HT1080 (cell line): ENCODE measurements at places on chromosomes 13 and 19.

DNA sequence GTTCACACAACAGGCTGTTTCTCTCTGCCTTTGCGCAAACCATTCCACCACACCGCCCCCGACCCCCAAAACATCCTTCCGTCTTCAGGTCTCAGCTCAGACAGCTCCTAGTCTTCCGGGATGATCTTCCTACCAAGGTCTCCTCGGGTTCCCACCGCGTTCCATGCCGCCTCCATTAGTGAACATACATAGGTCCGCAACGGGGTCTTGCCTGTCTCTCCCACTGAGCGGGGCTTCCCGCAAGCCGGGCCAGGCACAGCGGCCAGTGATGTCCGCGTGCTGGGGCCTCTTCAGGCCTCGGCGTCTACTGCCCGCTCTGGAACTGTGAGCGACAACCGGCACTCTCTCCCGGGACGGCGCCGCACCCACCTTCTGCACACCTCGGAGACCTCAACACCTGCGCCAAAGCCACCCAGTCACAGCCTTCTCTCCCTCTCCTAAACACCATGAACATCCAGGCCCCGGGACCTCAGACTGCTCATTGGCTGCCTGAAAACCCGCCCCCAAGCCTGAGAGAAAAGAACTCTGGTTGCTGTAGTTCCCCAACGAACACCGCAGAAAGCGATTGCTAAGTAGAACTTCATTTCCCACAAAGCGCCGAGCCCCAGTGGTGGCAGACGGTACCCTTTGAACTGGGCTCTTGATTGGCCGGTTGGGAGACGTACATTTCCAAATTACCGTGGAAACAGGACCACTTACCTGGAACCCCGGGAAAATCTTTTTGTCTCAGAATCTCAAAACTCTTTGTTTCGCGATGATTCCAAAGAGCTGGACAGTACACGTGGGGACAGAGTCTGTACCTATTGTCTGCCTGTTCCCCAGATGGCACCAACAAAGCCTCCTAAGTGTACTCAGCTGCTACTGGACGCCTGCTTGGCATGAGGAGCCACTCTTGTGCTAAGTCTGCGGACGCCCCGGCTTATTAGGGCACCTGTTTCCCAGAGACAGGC is 9.5 kb downstream of the DYRK1B start:
- DNase-seq: no peak

- no peak for DNase-seq
Observed at GRCh38 chr13:53238261-53238660, 209.6 kb downstream of the OLFM4 start.

- no peak for DNase-seq
Observed at GRCh38 chr13:95678967-95679366, 2.0 kb downstream of the DNAJC3 start.

DNA sequence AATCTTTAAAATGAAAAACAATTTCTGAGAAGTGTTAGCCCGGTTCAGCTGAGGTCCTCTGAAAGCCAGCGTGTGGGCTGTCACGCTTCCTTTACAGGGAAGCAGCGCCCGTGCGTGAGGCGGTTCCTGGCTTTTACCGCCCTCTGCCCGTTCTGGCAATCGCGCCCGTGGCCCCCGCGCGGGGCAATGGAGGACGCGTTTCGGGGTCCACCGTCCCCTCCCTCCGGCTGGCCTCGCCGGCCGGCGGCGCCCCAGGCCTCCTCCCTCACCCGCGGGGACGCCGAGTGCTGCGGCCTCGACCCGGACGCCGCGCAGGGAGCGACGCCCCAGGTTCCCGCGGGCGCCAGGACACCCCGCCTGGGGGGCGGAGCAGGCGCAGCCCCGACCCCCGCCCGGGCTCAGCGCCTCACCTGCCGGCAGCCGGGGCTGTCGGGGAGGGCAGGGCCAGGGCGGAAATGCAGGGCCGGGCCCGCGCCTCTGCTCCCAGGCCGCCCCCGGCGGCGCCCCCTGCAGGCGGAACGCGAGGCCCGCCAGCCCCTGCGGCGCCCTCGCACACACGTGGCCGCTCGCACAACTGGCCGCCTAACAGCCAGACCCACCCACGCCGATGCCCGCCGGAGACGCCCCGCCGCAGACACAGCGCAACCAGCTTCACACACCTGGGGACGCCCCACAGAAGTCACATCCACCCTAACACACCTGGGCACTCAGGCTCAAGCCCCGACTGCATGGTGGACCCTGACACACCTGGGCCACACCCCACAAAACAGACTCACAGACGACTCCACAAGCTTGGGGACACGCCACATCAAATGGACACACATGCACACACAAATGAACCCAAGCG is at the start of gene GGACT:
GGACT (minus strand) TSS at position 459 of the 847 bp plus-strand sequence. CDS start 56,198 bp downstream, outside the sequence.
- DNase-seq: peak; percentile 27

GRCh38 chr19:37990362-37990761 is 83.4 kb downstream of the SIPA1L3 start:
- DNase-seq: no peak

DNA sequence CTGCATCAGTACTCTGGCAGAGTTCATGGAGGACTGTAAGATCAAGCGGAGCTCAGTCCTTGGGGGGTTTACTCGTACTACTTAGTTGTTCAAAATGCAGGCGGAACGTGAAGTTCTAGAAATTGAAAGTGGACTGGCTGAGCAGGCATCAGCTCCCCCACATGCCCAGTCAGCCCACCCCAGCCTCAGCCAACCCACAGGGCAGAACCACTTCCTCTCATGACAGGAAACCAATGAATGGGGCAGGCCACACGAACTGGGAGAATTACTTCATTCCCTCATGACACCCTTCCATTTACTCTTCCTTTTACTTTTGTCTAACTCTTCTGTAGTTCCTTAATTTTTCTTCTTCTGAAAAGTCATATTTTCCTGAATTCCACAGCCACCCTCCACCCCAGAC is 71.9 kb downstream of the FLT1 start:
- peak; percentile 45 for DNase-seq

DNA sequence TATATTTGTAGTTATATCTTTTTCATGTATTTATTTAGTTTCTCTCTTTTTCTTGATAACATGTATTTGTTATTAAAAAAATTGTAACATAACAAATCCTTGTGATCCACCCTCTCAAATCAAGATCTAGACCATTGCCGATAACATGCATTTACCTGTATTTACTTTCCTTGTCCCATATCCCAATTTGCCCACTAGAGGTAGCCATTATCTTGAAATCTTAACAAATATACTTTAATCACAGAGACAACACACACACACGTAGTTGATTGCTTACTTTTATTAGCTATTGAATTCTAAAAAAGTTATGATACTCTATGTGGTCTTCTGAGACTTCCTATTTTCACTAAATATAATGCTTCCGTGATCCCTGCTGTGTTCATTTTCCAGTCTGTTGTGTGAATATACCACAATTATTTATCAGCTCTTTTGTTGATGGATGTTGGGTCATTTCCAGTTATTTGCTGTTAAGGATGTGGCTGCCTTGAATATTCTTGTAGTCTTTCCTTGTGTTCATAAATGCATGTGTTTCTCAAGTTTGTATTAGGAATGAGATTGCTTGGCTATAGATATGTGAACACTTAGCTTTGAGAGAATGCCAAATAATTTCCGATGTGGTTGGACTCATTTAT is 31.3 kb upstream of the ZMYM2 start:
- DNase-seq: peak; percentile 42

- no peak for DNase-seq
Observed at GRCh38 chr13:77359171-77359570, 32.3 kb upstream of the MYCBP2 start.

DNA sequence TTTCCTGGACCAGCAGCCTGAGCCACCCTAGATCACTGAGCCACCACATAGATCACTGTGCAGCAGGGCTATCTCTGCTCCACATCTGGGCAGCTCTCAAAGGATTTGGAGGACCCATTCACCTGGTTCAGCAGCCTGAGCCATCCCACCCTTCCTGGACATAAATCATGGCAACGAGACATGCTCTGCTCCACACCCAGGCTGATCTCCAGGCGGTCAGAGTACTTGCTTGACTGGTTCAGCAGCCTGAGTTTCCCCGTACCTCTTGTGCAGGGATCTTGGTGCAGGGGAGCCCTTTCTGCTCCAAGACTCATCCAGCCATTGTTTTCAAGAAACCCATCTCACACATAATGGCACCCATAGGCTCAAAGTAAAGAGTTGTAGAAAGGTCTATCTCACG is 195.3 kb downstream of the LIG4 start:
- DNase-seq: no peak

DNA sequence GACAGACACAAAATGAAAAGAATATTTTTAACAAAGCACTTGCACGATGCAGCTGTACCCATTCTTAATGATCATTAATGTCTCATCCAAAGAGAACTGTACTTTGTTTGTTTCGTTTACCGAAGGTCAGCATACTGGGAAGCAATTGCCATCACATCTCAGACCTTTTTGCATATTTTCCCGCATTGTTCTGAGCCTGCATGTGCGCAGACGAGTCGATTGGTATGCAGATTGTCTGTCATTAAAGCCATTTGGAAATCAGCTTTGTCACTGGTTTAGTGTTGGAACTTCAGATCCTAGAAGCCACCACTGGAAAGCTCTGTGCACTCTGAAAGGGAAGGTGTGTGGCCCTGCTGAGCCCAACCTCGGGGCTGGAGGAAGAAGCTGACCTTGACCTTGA is 15.6 kb downstream of the SPACA7 start:
- DNase-seq: no peak

DNA sequence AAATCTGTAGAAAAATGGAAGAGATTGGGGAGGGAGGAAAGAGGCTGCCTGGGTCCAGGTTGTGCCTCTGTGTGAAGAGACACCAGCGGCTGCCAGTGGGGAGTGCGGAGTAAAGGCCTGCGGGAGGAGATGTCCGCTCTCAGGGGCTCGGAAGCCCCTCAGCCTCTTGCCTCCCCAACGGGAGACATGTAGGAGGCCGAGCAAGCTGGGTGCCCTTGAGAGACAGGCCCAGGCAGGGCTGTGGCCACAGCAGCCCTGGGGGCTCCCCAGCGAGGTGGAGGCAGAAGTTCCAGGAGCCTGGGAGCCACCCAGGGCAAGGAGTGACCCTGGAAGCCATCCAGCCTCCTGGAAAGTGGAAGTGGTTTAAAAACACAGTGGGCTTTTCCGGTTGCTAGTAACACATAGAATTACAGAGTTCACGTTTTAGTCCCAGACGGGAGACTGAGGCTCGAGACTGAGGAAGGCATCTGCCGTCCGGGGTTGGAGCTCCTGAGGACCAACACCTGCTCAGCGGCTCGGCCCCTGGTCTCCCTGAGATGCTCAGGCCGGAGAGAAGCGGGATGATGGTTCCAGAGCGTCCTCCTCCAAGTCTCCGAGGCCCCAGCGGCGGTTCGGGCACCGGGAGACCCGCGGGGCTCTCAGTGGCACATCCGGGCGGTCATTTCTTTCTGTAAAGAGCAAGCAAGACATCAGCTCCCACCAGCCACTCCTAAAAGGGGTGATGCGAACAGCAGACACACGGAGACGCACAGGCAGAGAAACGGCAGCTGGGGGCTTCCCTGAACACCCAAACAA is 21.9 kb upstream of the MKNK2 start:
- DNase-seq: no peak

DNA sequence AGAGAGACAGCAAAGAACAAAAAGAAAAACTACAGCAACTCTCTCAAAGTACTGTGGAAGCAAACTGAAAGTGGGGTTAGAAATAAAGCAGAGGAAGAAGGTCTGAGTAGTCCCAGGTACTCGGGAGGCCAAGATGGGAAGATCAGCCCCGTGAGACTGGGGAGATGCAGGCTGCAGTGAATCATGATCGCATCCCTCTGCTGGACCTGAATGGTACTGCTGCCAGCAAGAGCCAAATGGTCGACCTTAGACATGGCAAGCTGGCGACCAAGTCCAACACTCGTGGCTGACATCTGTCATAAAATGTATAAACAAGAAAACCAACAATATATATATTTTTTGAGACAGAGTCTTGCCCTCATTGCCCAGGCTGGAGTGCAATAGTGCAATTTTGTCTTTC is 33.7 kb upstream of the ZNF724 start:
- DNase-seq: peak; percentile 38

GRCh38 chr19:18158467-18158866 is 5.5 kb downstream of the PIK3R2 start:
- DNase-seq: no peak

- no peak for DNase-seq
Observed at GRCh38 chr19:5050067-5050656, 81.2 kb downstream of the KDM4B start.

GRCh38 chr13:106696719-106697118 is 128.8 kb upstream of the ARGLU1 start:
- DNase-seq: no peak

DNA sequence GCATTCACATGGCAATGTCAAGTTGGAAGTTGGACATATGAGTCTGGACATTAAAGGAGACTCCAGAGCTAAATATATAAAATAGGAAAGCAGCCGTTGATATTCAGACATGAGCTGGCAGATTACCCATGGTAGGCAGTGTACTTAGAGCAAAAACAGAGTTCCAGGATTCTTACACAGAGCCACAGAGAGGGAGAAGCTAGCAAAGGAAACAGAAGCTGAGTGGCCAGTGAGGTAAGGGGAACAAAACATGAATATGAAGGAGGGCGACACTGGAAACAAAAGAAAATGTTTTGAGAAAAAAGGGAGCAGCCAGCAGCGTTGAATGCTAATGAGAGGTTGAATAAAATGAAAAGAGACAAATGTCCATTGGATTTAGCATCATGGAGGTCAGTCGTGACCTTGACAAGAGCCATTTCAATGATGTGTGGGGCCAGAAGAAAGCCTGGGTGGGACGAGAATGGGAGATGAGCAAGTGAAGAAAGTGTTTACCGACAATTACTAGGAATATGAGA is 198.4 kb downstream of the POU4F1 start:
- DNase-seq: no peak

GRCh38 chr19:18109733-18110608 is 12.4 kb downstream of the MAST3 start:
- no peak for DNase-seq

- peak; percentile 68 for DNase-seq
Observed at GRCh38 chr13:23578411-23579071, 8.3 kb downstream of the TNFRSF19 start.

- no peak for DNase-seq
Observed at GRCh38 chr19:583968-584239, 5.8 kb upstream of the HCN2 start.

DNA sequence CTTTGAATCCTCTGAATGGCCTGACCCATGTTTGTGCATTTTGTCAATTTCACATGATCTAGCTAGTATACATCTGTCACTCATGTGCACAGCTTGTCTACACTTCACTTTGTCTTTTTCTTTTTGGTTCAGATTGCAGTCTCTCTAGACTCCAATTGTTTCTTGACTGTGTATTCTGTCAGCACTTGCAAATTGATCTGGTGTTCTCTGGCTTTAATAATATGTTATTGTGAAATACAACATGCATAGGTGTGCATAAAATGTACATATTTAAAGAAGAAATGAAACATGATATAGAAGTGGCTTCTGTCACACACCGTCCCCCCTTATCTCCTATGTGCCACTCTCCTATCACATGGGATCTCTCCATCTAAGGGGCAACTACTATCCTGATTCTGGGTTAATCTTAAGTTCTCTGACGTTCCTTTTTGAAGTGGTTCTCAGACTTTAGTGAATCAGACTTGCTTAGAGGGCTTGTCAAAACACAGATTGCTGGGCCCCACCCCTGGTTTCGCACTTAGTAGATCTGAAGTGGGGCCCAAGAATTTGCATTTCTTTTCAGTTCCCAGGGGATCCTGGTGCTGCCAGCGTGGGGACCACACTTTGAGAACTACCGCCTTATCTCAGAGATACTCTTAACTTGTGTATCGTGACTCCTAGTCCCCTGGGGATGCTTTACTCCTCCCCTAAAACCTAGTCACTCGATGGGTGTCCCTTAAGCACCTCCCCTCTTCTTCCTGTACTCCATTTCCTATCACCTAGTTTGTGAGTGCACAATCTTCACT is 5.8 kb downstream of the KRTDAP start:
- DNase-seq: no peak
